ENCODE measurements at places on chromosomes 1 and 21.

- no peak for DNase-seq
Observed at GRCh38 chr21:21818898-21819297, 820.7 kb downstream of the NCAM2 start.

DNA sequence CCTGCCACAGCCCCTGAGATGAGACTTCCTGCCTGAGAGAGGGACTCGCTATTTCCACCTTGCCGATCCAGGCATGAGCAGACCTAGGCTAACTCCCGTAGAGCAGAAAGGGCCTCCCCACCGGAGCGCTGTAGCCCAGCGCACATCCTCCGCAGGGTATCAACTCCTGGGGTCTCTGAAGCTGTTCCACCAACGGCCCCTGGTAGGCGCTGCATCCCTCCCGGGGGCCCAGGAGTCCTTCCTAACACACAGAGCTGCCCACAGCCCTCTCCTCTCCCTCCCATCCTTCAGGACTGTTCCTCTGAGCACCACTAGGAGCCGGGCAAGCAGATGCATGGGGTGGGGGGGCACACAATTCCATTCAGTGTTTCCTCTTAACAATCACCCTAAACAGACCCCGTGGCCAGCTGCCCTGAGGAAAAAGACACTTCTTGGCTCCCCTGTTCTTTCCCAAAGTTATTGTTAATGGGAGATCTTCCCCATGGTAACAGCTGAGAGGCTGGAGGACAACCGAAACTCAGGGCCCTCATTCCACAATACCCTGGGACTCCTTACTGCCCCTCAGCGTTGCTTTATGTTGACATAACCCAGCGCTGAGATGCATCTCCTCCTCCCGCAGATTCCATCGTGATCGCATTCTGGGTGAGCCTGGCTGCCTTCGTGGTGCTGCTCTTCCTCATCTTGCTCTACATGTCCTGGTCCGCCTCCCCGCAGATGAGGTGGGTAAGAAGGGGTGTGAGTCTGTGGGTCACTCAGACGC, 7.5 kb downstream of the MRAP start:
- no peak for DNase-seq

DNA sequence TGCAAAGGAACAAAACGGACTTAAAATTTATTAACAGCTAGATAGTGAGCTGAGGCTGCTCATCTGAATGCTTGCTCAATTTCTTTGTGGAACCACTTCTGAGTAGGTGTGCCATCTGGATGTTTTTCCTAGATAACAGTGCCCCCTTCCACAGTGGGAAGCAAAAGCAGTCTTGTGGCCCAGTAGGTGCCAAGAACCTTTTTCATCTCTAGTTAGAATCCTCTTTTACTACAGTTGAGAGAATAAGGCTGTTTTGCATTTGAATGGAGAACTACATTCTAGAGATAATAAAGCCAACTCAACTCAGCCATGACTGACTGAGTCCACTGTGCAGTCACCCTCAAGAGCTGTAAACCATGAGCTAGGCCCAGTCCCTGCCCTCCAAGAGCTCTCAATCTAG, 13.3 kb downstream of the F3 start:
- no peak for DNase-seq

- DNase-seq: no peak
Observed at GRCh38 chr1:36301220-36301619, 4.9 kb upstream of the SH3D21 start.

DNA sequence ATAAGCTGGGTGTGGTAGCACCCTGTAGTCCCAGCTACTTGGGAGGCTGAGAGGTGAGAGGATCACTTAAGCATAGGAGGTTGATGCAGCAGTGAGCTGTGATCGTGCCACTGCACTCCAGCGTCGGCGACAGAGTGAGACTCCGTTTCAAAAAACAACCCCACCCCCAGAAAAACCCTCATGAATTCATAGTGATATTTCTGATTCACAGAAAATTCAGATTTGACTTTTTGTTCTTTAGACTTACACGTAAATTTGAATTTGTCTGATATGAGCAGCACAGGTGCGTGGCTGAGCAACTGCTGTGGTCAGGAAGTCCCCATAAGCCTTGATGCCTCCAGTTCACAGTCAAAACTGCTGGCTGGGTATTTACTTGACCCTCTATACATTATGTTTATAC, 10.0 kb upstream of the MORC3 start:
- DNase-seq: no peak

DNA sequence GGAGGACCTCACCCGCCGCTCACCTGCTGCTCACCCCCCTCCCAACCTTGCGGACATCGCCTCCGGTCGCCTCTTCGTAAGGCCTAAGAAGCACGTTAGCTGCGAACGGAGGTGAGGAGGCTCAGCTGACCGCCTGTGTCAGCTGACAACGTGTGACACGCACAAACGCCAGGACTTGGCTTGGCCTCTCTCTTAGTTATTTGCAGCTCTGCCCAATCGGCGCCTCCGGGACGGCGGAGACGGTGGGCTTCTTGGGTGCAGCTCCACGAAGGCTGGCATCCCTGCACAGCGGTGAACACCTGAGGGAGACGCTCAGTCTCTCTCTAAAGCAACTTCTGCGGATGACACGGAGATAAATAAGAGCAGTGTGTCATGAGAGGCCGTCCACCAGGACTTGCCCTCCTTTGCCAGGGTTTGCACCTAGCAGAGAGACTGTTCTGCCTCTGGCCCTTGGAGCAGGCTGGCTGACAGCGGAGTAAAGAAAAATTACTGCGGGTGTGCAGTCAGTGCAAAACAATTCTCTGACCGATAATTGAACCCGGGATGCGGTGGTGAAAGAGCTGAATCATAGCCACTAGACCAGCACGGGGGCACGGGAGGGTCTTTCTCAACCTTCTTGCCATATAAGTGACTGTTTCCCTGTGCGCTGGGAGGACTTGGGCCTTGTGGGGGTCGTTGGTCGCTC, 318.9 kb downstream of the FAM72C start:
- no peak for DNase-seq

- DNase-seq: peak; percentile 63
Observed at GRCh38 chr1:204065174-204065985, 7.5 kb upstream of the SOX13 start.

- DNase-seq: no peak
Observed at GRCh38 chr1:114854693-114855320, at the start of gene SYCP1. Gene SYCP1, plus strand, starts transcription at chr1:114854863. Its CDS starts 602 bp downstream, at chr1:114855465.
